ENCODE measurements at places on chromosomes 13 and 19.
A peak's percentile ranks its signal among the peaks of the same experiment; 100 is the strongest.

- peak; percentile 29 for DNase-seq
Observed at GRCh38 chr13:72839831-72840426, 58.0 kb downstream of the PIBF1 start.

DNA sequence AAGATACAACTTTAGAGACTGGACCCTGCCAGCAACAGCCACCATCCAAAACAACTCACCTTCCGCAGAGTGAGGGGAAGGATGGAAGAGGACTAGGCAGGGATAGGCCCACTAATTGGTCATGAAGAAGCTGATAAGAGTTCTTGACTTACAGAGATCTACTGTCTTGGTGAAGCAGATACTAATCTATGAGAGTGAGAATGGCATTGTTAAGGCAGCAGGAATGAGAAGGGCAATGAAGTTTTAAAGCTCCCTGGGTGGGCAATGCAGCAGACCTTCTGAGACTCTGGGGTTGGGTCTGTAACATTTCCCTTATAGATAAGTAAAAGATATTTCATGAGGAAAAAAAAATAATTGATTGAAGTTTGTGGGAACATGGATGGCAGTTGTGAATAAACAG is 63.7 kb downstream of the KLF12 start:
- no peak for DNase-seq

GRCh38 chr13:44576351-44577235 is 463 bp upstream of the TSC22D1 start:
- DNase-seq, result no peak

- DNase-seq, result no peak
Observed at GRCh38 chr19:50281491-50281890, 47.7 kb downstream of the KCNC3 start.

GRCh38 chr13:51848674-51849073 is 3.7 kb upstream of the TMEM272 start:
- DNase-seq, result no peak

DNA sequence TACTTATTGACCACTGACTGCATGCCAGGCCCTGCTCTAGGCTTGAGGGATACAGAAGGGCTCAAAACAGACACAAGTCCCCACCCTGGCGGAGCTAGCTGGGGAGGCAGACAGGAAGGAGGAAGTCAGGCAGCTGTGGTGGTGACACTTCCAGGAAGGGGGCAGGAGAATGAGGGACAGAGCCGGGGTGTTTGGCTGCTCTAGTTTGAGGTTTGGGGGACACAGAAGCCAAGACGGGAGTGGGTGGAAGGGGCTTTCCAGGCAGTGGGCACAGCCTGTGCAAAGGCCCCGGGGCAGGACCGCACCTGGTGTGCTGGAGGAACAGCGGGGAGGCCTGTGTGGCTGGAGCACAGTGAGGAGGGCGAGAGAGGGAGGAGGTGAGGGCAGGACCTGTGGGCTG is 4.0 kb downstream of the MRPL54 start:
- no peak for DNase-seq

- no peak for DNase-seq
Observed at GRCh38 chr13:46995874-46996273, 99.0 kb upstream of the HTR2A start.

- no peak for DNase-seq
Observed at GRCh38 chr13:43484432-43485225, 302.1 kb downstream of the ENOX1 start.

DNA sequence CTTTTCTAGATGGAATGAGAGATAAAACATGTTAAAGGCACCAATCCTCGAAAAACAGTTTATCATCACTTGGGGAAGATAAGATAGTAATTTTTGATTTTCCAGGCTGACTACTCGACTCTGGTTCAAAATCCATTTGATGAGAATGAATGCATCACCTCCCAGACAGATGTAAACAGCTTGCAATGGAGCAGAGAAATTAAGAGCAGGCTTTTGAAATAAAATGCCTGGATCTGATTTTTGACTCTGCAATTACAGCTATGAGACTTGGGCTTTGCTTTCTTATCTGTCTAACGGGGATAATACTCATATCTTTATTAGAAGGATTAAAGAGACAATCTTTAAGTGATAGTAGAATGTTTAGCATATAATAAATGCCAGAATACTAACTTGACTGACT is 1148.9 kb downstream of the OLFM4 start:
- no peak for DNase-seq

DNA sequence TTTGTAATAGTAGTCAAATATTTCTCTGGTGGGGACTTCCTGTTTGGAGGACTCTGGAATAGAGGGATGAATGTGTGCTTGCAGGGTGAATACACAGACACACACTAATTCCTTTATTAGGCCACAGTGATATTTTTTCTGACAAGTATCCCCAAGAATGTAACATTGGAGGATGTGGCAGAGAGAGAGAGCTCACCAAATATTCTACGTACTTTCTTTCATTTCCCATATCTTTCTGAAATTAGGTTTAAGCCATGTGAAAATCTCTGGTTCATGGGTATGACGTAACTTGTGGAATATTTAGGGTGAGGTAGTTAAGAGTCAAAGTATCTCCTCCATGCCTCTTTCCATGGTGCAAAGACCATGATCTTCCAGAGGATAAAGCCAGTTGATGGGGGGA is 463.4 kb downstream of the DIAPH3 start:
- DNase-seq, result no peak

- DNase-seq, result no peak
Observed at GRCh38 chr19:47881757-47882156, 4.4 kb downstream of the SULT2A1 start.

- DNase-seq, result no peak
Observed at GRCh38 chr19:13082192-13083007, 20.3 kb downstream of the LYL1 start.

- DNase-seq, result no peak
Observed at GRCh38 chr13:66714795-66715194, 515.3 kb downstream of the PCDH9 start.

DNA sequence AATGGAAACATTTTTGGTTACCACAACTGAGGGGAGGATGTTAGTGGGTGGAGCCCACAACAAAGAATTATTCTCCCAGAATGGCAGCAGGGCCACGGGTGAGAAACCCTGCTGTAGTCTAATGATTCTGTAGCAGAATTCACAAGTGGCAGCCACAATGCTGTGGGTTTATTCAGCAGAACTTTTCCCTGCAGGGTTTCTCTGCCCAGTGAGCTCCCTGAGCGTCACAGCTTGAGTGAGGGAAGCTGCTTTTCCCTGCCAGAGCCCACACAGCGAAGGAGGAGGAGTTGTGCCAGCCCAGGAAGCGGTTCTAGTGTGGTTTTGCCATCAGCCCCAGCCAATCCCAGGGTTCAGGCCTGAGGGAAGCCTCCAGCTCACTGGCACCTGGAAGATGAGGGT is 4.4 kb downstream of the ATP12A start:
- no peak for DNase-seq

DNA sequence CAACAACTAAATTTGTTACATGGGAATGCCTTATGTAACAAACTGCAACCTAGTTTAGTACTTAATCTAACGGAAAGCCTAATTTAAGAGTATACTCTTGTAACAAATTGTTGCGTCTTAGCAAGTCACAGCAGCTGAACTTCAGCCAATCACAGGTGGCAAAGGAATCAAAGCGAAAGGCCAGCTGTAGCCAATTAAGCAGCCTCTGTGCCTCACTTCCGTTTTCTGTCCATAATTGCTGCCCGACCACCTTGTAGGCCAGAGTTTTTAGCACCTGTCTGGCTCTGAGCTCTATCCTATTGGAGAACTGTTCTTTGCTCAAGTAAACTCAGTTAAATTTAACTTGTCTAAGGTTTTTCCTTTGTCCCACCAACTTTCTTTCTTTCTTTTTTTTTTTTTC is 18.1 kb upstream of the HSPH1 start:
- DNase-seq, result no peak

DNA sequence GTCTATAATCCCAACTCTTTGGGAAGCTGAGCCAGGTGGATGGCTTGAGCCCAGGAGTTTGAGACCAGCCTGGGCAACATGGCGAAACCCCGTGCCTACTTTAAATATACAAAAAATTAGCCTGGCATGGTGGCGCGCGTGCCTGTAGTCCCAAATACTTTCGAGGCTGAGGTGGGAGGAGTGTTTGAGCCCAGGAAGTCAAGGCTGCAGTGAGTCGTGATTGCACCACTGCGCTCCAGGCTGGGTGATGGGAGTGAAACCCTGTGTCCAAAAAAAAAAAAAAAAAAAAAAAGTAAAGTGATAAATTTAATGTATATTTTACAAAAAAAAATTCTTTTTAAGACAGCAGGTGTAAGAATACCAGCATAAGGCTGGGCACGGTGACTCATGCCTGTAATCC is 17.6 kb downstream of the TMEM38A start:
- no peak for DNase-seq

- no peak for DNase-seq
Observed at GRCh38 chr13:48123812-48124211, 28.9 kb upstream of the MED4 start.

DNA sequence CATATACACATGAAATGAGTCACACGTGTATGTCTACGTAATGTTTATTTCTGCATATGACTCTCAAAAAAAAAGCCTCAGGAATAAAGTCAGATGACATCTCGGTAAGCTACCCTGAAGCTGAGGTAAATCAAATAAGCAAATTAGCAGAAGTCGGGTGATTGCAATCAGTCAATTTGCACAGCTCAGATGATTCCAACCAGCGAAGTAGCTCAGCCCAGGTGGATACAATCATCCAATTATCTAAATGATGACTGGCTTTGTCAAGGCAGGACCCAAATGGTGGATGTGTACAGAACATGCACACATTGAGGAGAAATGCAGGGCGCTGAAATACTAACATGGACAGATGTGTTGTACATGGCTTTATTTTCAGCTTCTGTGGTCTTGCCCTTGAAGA is 148.5 kb downstream of the ZNF486 start:
- no peak for DNase-seq

- DNase-seq, result no peak
Observed at GRCh38 chr19:2315818-2316353, 7.9 kb upstream of the LINGO3 start.

DNA sequence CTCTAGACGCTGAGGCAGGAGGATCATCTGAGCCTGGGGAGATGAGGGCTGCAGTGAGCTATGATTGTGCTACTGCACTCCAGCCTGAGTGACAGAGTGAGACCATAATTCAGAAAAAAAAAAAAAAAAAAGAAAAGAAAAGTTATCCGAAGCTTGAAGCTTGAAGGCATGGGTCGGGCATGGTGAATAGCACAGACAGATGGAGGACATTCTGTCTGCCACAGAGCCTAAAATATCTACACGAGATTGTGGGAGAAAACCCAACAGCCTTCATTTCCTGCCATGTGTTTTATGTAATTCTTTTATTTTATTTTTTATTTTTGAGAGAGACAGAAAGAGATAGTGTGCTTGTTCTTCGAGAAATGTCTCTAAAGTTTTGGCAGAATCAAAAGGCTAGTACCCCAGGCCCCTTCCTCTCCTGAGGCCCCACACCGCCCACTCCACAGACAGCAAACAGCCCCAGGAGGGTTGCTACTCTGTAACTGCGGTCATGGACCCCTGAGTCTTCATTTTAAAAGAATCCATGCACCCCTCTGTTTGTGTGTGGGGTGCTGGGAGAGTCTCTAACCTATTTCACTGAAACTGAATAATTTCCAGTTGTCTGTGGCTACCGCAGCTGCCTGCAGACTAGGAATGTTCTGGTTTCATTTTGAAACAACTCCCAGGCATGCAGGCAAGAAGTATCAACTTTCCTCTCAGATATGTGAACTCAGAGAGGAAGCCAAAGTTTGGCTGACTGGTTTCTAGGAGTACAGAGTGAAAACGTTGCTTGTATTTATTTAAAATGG is 38.4 kb upstream of the RCBTB2 start:
- DNase-seq, result peak; percentile 52

DNA sequence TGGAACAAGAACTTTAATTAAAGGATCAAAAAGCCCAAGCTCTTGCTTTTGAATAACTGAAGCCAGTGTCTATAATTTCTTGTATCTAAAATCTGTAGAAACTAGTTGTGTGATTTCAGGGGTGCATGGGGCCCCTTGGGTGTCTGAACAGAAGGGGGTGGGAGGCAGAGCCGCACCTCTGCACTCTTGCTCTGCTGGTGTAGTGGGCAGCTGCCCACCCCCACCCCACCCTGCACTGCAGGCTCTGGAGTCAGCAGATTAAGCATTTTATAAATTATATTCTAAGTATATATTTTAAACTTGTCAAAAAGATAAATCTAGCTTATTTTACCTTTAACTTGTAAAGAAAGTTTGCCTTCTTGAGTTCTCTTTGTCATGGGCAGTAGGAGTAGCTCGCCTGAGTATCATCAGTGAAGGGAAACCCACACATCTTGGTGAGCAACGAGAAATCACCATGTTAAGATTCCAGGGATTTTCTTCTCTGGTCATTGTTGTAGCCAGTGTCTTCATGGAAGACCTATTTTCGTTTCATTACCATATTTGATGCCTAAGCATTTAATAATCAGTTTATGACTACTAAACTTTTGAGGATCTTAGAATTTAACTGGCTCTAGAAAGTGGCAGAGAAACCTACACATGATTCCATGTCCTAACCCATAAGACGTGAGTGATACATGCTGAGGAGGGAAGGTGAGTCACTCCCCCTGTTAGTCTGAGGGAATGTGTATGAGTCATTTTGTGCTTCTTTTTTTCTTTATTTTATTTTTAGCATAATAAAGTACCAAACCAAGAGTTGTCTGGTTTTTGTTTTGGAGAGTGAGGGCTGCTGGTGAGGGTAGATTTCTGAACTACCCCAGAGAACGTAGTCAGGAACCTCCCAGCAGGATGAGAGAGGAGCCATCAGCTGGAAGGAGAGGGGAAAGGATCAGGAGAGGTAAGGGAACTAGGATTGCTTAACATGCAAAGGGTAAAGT is 7.7 kb downstream of the UBE2L5 start:
- no peak for DNase-seq

DNA sequence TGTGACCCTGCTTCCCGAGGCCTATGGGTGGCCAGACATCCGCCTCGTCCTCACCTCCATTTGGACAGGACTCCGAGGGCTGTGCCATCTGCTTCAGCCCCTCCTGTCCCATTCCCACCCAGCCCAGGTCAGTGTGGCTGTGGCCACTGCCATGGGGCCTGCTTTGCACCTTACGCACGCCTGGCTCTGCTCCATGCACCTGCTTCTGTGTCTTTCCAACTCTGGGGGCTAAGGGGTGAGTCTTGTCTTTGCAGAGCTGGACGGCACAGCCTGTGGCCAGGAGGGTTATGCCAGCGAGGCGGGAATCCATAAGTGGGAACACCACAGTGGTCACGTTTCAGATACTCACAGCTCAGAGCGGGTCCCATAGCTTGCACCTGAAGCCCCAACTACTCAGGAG is 5.2 kb upstream of the ZNF554 start:
- no peak for DNase-seq

DNA sequence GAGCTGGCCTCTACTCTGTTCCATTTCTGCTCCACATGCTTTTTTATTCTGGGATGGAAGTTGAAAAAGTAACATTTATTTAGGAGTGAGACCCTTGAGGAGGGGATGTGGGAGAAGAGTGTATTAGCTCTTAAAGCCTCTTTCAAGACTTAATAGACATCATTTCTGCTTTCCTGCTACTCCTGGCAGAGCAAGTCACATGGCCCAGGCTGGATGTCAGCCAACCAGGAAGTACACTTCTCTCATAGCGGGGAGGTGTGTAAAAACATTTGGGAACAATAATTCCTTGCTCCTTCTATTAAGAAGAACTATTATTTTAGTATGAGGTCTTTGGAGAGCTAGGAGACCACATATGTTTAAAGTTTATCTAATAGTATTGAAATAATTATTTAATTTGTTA is 40.6 kb upstream of the FAM216B start:
- no peak for DNase-seq

All from left renal cortex interstitium (tissue), 4 donors.